ENCODE measurements at places on chromosomes 5 and 9.

DNA sequence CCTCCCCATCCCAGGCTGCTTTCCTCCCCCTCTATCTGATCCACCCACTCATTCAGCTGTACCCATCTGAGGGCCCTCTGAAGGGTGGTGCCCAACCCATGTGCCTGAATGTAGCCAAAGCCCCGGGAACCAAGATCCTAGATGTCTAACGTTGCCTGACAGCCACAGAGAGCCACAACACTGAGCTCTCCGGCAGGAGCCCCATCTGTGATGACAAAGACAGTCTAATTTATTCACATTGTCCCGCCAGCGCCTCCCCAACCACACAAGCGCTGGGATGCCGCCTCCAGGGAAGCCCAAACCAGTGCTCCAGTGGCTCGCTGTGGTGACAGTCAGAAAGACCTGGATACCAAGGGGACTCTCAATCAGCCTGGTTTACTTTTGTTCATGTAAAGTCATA, 8.4 kb downstream of the IGFBPL1 start:
- DNase-seq: no peak

- no peak for DNase-seq
These were observed 111.2 kb downstream of the GALNT10 start for GRCh38 chr5:154301726-154302125.

- DNase-seq: no peak
These were observed 116.1 kb upstream of the BNC2 start for GRCh38 chr9:16986556-16986955.

- no peak for DNase-seq
These were observed 2.6 kb upstream of the GABRB2 start for GRCh38 chr5:161549106-161549505.

Data from hypothalamus (tissue), 51 donors.